Activated CD4-positive, alpha-beta T cell treated with anti-CD3 and anti-CD28 coated beads for 36 hours (primary cell): ENCODE measurements at places on chromosomes 1 and 21.

- no peak overlapping the region for H3K4me3 ChIP-seq
- no peak for DNase-seq
- H3K4me1 ChIP-seq = peaks cover 2% of the 10 kb centered on the region
- H3K27ac ChIP-seq = no peak overlapping the region
- H3K27me3 ChIP-seq = no peaks in the 10 kb centered on the region
- H3K36me3 ChIP-seq = peaks cover 14% of the 10 kb centered on the region
Observed at GRCh38 chr1:8447616-8448150, 129.8 kb downstream of the SLC45A1 start.

DNA sequence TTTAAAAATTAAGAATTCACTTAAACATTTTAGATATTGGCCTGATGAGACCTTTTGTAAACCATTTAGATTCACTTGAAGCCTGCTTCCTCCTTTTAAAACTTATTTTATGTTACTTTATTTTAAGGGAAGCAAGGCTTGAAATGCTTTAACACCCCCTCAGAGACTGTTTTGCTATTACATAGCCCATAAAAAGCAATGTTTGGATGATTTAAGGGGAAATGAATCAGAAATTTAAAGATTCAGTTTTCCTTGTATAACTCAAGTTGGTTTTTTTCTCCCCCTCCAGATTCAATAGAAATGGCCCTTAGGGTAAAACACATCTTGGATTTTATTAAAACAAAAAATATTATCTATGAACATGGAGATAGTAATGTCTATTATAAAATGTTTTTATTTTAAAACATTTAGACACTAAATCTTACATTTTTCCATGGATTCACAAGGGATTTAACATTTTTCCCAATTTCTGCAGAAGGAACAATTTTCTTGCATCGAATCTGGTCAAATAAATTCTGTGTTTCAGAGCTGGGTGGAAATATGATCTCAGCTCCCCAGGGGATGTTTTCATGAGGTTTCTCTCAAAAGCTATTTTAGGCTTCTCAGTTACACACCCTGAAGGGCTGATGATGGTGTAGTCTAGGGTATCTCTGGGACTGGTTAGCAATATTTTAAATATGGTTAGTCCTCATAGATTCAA lies 69.3 kb upstream of the WARS2 start:
- H3K4me3 ChIP-seq = no peak overlapping the region
- H3K4me1 ChIP-seq = no peaks in the 10 kb centered on the region
- no peaks in the 10 kb centered on the region for H3K27me3 ChIP-seq
- no peak for DNase-seq

DNA sequence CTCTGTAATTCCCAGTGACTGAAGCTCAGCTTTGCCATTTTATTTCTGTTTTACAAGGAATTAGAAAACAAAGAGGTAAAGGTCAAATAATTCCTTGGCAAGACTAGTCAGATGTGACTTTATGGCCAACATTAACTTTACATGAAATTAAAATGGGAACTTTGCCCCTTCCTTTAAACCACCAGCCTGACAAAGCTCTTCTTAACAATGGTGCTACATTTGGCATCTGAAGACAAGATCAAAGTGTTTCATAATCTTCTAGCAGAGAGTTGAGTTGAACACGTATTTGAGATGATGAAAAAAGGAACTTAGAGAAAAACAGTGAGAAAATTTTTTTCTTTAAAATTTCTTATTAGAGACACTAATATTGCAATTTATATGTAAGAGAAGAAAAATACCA lies 193.8 kb downstream of the AK5 start:
- peaks cover 14% of the 10 kb centered on the region for H3K36me3 ChIP-seq
- H3K4me3 ChIP-seq = no peak overlapping the region
- no peak overlapping the region for H3K27ac ChIP-seq

DNA sequence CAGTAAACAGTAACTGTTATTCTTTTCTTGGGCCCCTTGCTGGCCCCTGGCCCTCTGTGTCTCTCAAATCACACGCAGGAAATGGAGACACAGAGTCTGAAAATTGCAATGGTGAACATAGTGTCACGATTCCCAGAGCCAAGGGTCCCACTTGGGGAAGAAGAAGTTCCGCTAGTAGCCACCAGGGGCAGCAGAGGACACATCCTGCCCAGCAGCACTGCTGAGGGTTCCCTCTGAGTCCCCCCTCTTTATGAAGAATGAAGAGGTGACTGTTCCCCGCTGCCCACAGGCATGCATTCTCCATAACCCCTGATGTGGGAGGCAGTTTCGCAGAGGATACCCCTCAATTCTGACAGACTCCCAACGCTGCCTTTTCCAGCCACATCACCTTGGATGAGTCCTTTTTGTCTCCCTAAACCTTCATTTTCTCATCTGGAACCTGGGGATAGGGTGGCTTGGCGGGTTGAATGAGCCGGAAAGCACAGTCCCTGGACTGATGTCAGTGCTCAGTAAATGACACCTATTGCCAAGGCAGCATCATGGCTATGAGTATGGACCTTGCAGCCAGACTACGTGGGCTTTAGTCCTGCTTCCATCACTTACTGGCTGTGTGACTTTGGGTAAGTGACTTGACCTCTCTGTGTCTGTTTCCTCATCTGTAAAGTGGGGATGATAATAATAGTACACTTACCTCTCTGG lies 238.0 kb upstream of the TMEM51 start:
- DNase-seq = peak; percentile 69
- H3K4me3 ChIP-seq = no peak overlapping the region
- no peak overlapping the region for H3K27ac ChIP-seq
- H3K27me3 ChIP-seq = peaks cover 3% of the 10 kb centered on the region

DNA sequence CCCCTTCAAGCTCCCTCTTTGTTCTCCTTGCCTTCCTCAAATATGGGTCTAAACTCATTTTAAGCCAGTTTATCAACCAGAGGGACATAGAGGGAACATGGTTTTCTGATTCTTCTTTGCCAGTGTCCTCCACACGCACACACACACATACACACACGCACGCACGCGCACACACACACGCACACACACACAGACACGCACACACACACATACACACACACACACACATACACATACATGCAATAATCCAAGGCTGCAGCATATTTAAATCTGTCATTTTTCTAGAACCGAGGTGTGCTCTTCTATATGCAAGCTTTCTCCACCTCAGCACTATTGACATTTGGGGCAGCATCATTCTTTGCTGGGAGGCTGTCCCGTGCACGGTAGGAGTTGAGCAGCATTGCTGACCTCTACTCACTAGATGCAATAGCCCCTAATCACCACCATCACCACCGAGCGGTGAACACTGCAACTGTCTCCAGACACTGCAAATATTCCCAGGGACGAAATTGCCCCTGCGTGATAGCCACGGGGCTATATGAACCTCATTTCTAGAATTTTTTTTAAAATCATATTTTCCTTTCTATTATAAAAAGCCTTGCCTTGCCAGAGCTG lies 8.0 kb downstream of the TNFRSF9 start:
- no peak overlapping the region for H3K4me3 ChIP-seq
- H3K36me3 ChIP-seq = peaks cover 40% of the 10 kb centered on the region
- peaks cover 29% of the 10 kb centered on the region for H3K4me1 ChIP-seq

DNA sequence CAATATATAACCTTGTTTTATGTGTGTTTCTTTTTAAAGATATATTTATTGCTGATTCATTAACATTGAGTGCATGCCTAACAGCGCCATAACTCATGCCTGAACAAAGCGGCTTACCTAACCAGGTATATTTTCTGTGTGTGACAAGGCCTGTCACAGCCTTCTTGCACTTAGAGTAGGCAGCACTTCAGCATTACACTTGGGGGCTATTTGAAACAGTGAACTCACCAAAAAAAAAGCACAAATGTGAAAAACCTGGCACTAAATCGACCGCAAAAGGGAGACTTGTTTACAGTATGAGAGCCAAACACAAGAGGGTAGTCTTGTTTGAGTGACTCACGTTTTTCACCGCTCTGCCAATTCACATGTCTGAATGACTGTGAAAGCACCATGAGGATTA lies 111.7 kb downstream of the DISP1 start:
- H3K4me1 ChIP-seq = no peaks in the 10 kb centered on the region
- H3K4me3 ChIP-seq = no peak overlapping the region
- H3K27me3 ChIP-seq = no peaks in the 10 kb centered on the region
- DNase-seq = no peak

DNA sequence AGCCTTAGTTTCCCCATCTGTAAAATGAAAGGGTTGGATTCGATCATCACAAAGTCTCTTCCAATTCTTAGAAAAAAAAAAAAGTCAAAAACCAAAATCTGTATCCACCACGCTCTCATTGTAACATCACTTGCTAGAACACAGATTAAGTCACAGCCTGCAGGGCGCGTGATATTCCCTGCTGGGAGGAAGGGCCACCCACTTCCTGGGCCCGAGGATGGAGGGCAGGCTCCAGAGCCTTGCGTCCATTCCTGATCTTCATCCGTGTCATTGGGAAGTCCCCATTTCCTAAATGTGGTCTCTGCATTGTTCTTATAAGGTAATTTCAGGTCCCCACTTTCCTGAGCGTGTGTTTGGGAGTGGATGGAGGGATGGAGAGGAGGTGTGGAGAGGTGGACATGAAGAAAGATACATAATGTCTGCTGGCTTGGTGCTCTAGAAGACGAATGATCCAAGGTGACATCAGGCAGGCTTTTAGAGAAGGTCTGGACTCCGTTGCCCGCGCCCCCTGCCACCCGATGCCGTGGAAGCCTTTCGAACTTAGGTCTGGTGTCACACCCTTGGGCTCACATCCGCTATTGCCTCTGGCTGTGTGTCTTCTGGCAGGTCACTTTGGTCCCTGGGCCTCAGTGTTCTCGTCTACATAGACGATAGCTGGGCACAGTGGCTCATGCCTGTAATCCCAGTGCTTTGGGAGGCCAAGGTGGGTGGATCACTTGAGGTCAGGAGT lies 56.1 kb downstream of the ATP5PO start:
- H3K4me3 ChIP-seq = no peak overlapping the region
- no peaks in the 10 kb centered on the region for H3K27me3 ChIP-seq
- H3K4me1 ChIP-seq = no peaks in the 10 kb centered on the region
- no peak for DNase-seq
- no peaks in the 10 kb centered on the region for H3K36me3 ChIP-seq

DNA sequence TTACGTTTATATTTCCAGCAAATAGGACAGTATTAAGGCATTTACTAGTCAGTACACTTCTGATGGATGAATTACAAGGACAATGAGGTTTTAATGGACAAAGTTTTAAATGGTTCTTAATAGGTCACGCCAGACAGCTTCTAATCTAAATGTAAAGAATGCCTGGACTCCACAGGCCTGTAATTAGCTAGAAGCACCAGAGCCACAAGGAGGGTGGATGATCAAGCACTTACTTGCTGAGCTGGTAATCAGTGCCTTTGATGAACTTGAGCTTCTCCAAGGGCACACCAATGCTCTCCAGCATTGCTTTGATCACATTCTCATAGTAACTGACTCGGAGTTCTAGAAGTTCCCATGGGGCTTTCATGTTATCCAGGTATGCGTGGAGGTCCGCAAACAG lies 6.8 kb downstream of the YARS1 start:
- H3K27me3 ChIP-seq = no peaks in the 10 kb centered on the region
- DNase-seq = no peak
- peaks cover 83% of the 10 kb centered on the region for H3K36me3 ChIP-seq

DNA sequence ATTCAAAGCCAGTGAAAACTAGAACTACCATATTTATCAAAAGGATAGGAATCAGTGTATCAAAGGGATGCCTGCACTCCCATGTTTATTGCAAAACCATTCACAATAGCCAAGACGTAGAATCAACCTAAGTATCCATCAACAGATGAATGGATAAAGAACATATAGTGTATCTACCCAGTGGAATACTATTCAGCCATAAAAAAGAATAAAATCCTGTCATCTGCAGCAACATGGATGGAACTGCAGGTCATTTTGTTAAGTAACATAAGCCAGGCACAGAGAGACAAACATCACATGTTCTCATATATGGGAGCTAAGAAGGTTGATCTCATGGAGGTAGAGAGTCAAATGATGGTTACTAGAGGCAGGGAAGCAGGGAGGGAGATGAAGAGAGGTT lies 110.0 kb downstream of the PAX7 start:
- H3K27me3 ChIP-seq = peaks cover 13% of the 10 kb centered on the region
- no peak overlapping the region for H3K4me3 ChIP-seq
- H3K36me3 ChIP-seq = no peaks in the 10 kb centered on the region
- H3K27ac ChIP-seq = no peak overlapping the region
- no peak for DNase-seq

GRCh38 chr1:206142011-206142410 lies 24.8 kb upstream of the AVPR1B start:
- no peak overlapping the region for H3K4me3 ChIP-seq
- H3K36me3 ChIP-seq = no peaks in the 10 kb centered on the region
- H3K27me3 ChIP-seq = peaks cover 15% of the 10 kb centered on the region
- no peak overlapping the region for H3K27ac ChIP-seq

DNA sequence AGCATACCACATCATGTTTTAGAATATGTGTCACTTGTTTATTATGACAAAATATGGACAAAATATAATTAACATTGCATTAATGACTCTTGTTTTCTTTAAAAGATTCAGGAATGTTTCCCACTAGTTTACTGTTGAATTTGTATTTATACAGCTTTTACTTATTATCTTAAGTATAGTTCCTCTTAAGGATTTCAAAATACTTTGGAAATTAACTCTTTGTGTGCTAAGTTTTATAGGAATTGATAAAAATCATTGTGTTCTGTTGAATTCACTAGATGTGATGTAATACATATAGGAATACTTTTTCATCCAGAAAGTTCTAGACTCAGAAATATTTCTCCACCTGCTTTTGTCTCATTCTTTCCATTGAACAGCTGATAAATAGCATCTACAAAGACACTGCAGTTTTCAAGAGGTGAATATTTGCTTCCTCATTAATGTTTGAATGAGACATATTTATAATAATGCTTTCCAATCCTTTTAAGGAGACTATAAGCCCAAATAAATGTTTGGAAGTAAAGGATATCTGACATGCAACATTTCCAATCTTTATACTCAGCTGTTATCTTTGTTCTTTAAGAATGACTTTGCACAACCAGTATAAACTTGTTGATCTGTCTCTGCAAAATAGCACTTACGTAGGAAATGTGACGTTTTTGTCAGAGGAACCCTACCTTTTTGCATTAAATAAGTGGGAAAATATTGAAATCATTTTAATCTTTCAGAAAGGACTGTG lies 38.4 kb upstream of the SAMSN1 start:
- H3K4me1 ChIP-seq = peaks cover 19% of the 10 kb centered on the region
- no peak for DNase-seq
- H3K27ac ChIP-seq = no peak overlapping the region
- H3K36me3 ChIP-seq = peaks cover 3% of the 10 kb centered on the region
- H3K4me3 ChIP-seq = no peak overlapping the region

- H3K4me1 ChIP-seq = no peaks in the 10 kb centered on the region
- peaks cover 7% of the 10 kb centered on the region for H3K27me3 ChIP-seq
- H3K36me3 ChIP-seq = no peaks in the 10 kb centered on the region
- H3K27ac ChIP-seq = no peak overlapping the region
Observed at GRCh38 chr1:115377411-115377810, 39.4 kb upstream of the NGF start.

- H3K27me3 ChIP-seq = no peaks in the 10 kb centered on the region
- no peak for DNase-seq
- peaks cover 8% of the 10 kb centered on the region for H3K36me3 ChIP-seq
- H3K27ac ChIP-seq = peak overlapping the region; percentile 59
- peak overlapping the region; percentile 14 for H3K4me3 ChIP-seq
Observed at GRCh38 chr1:222897527-222898190, 82.8 kb downstream of the DISP1 start.
